ENCODE measurements at places on chromosomes 7 and 10. TPM values are rescaled to one million over a fixed set of nuclear protein-coding genes. Genes with fewer than 3 reads are reported as not detected.
A peak's percentile ranks its signal among the peaks of the same experiment; 100 is the strongest.

DNA sequence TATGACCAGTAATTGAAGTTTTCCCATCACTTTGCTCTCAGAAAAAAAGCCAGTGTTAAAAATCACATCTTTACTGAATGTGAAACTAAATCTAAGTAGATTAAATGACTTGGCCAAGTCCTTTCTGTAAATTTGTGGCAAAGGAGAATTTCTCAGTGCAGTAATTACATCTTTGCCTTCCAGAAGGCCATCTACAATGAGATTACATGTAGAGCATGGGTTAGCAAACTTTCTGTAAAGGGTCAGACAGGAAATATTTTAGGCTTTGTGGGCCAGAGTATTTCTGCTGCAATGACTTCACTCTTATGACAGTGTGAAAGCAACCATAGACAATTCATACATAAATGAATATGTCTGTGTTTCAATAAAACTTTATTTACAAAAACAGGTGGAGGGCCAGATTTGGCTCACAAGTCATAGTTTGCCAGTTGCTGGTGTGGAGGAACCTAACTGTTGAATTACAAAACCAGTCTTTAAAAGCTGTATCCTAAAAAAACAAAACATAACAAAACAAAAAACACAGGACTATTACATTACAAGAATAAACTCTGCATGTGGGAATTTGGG is 191.0 kb downstream of the TAX1BP1 start:
- no peak overlapping the region for H3K27ac ChIP-seq
- DNase-seq, result no peak
- H3K36me3 ChIP-seq, result no peaks in the 10 kb centered on the region
- H3K4me1 ChIP-seq, result no peaks in the 10 kb centered on the region
- H3K27me3 ChIP-seq, result no peaks in the 10 kb centered on the region

CYCS gene
- total RNA-seq, result 91.3 TPM

- no peaks in the 10 kb centered on the region for H3K36me3 ChIP-seq
- no peak for DNase-seq
Observed at GRCh38 chr10:122531939-122532338, 28.6 kb upstream of the DMBT1 start.

GRCh38 chr10:110363572-110364411 is 59.1 kb upstream of the SMNDC1 start:
- no peak overlapping the region for H3K4me3 ChIP-seq
- no peaks in the 10 kb centered on the region for H3K4me1 ChIP-seq
- DNase-seq, result no peak
- no peaks in the 10 kb centered on the region for H3K36me3 ChIP-seq

- no peak overlapping the region for H3K27ac ChIP-seq
- H3K4me1 ChIP-seq, result peaks cover 7% of the 10 kb centered on the region
- H3K4me3 ChIP-seq, result no peak overlapping the region
- DNase-seq, result peak; percentile 67
- no peaks in the 10 kb centered on the region for H3K27me3 ChIP-seq
Observed at GRCh38 chr7:85023066-85023712, 163.7 kb downstream of the SEMA3D start.

DNA sequence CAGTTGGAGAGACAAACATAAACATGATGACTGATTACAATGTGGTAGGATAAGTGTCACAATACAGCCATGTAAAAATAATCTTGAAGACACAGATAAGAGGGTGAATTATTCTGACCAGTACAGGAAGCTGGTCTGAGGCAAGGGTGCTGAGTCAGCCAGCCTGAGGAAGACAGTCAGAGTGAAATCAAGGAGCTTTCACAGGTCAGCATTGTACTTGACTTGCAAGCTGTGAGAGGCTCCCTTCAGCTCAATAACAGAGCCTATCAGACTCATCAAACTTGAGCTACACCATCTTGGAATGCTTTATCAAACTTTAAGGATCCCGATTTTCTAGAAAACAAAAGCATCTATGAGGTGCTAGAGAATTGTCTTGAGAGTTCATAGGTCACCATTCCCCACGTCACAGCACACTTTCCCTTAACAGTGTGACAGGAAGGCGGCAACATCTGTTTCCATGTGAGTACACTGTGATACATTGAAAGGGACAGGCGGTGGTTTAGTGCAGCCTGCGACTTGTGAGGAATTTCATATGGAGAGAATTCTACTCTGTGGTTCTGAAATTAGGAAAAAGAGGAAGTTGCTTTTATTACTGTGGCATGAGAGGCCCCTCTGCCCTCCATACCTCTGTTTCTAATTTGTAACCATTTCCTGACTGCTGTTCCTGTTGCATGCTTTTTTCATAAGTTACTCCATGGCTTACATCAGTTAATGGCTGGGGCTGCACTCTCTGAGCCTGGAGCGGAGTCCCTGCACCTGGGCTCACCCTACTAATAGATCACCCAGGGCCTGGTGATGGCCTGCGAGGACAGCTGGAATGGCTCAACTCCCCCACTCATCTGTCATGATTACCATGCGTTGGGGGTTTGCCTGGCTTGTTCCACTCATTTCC is 417.1 kb downstream of the SUGCT start:
- H3K4me1 ChIP-seq, result peaks cover 11% of the 10 kb centered on the region
- peak overlapping the region; percentile 39 for H3K27ac ChIP-seq
- no peaks in the 10 kb centered on the region for H3K27me3 ChIP-seq
- no peaks in the 10 kb centered on the region for H3K36me3 ChIP-seq

DNA sequence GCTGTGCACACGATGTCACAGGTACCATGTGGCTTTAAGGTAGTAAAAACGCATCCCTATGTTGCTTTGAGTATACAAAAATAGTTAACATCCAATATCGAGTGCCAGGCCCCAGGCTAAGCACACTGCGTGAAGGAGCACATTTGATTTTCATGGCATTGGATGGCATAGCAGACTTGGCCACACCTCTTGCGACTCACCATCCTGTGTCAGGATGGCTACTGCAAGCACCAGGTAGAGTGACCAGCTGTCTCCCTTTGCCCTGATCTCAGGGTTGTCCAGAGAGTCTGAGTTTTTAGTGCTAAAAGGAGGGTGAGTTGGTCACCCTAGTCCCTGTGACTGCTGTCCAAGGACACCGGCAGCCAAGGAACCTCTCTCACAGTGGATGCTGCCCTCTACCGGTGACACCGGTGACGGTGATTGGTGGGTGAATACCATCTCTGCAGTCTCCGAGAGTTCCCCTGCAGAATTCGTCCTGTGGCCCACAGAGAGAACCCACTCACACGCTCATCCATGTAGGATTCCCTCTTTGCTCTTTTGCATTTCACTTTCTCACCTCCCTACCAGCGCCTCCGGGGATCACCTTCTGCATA is 76.1 kb downstream of the BICC1 start:
- H3K27me3 ChIP-seq, result no peaks in the 10 kb centered on the region
- H3K36me3 ChIP-seq, result no peaks in the 10 kb centered on the region
- no peak for DNase-seq
- H3K27ac ChIP-seq, result no peak overlapping the region
- no peak overlapping the region for H3K4me3 ChIP-seq
- no peaks in the 10 kb centered on the region for H3K4me1 ChIP-seq

TLX1 gene
- 0.24 TPM for total RNA-seq

AKR1C1 gene
- 175 TPM for total RNA-seq

DNA sequence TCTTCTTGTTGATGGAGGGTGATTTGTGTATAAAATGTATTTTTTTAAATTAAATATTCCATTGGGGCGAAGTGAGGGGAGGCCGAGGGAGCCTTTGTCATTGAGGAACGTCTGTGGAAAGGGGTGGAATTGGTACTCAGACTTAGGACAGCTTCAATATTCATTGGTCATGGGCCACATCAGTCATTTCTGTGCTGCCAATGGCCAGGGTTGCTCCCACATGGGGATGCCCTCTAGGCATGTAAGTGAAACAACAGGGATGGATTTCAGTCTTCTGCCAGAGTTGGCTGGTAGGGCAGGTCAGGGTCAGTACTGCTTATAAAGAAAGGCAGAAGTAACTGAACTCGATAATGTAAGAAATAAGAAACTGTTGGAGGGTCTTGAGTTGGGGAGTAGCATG is 47.2 kb downstream of the NEURL1 start:
- peaks cover 7% of the 10 kb centered on the region for H3K4me1 ChIP-seq
- no peaks in the 10 kb centered on the region for H3K27me3 ChIP-seq
- no peak overlapping the region for H3K4me3 ChIP-seq
- DNase-seq, result no peak
- no peak overlapping the region for H3K27ac ChIP-seq
- no peaks in the 10 kb centered on the region for H3K36me3 ChIP-seq

DNA sequence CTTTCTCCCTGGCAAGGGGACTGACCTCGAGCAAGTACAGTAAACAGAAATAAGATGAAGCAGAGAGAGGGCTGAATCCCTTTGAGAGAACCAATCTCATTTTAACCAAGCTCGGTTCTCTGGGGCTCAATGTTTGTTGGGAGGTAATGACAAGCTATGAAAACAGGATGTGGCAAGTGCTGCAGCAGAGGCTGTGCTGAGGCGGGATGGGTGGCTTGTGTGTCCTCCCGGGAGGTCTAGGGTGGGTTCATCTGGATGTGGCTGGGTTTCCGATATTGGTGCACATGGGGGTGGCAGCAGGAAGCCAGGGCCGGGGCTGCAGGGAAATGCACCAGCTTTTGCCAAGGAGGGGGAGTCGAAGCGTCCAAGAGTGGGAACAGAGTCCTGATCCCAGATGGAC is 84.5 kb downstream of the AOAH start:
- H3K4me1 ChIP-seq, result no peaks in the 10 kb centered on the region
- H3K36me3 ChIP-seq, result no peaks in the 10 kb centered on the region
- no peak overlapping the region for H3K4me3 ChIP-seq
- no peak for DNase-seq
- H3K27me3 ChIP-seq, result no peaks in the 10 kb centered on the region
- H3K27ac ChIP-seq, result no peak overlapping the region

GRCh38 chr10:110857265-110858171 is 14.2 kb upstream of the PDCD4 start:
- peak overlapping the region; percentile 95 for H3K27ac ChIP-seq
- no peaks in the 10 kb centered on the region for H3K36me3 ChIP-seq
- no peaks in the 10 kb centered on the region for H3K27me3 ChIP-seq
- DNase-seq, result peak; percentile 87
- peaks cover 59% of the 10 kb centered on the region for H3K4me1 ChIP-seq

- no peaks in the 10 kb centered on the region for H3K27me3 ChIP-seq
- no peak overlapping the region for H3K27ac ChIP-seq
- no peaks in the 10 kb centered on the region for H3K36me3 ChIP-seq
- H3K4me1 ChIP-seq, result no peaks in the 10 kb centered on the region
- DNase-seq, result peak; percentile 47
Observed at GRCh38 chr10:97454330-97455036, 8.5 kb downstream of the ZDHHC16 start.

SSC4D gene
- total RNA-seq, result 6.9 TPM

GRCh38 chr7:133112976-133113375 is 31.1 kb upstream of the CHCHD3 start:
- H3K27ac ChIP-seq, result no peak overlapping the region
- no peaks in the 10 kb centered on the region for H3K36me3 ChIP-seq
- H3K4me3 ChIP-seq, result no peak overlapping the region
- DNase-seq, result no peak
- peaks cover 3% of the 10 kb centered on the region for H3K27me3 ChIP-seq

ZNF716 gene
- total RNA-seq, result not detected

GRCh38 chr10:1543596-1543995 is 193.7 kb downstream of the ADARB2 start:
- no peaks in the 10 kb centered on the region for H3K36me3 ChIP-seq
- no peaks in the 10 kb centered on the region for H3K4me1 ChIP-seq
- H3K27ac ChIP-seq, result no peak overlapping the region
- DNase-seq, result no peak
- H3K27me3 ChIP-seq, result no peaks in the 10 kb centered on the region
- no peak overlapping the region for H3K4me3 ChIP-seq
